Hepatocyte (in vitro differentiated cells): ENCODE measurements at places on chromosomes 7 and 10.
A peak's percentile ranks its signal among the peaks of the same experiment; 100 is the strongest.

GRCh38 chr7:44534087-44534486 is 7.0 kb downstream of the NPC1L1 start:
- no peak for DNase-seq

- no peak for DNase-seq
Observed at GRCh38 chr10:85607043-85607695, 759.4 kb downstream of the GRID1 start.

- DNase-seq = no peak
Observed at GRCh38 chr10:123274306-123275135, 120.3 kb downstream of the BUB3 start.

- no peak for DNase-seq
Observed at GRCh38 chr7:108408296-108408991, 47.8 kb downstream of the NRCAM start.

- no peak for DNase-seq
Observed at GRCh38 chr7:4692055-4692454, 10.0 kb downstream of the FOXK1 start.

- DNase-seq = no peak
Observed at GRCh38 chr10:79246606-79247275, 100.5 kb upstream of the PPIF start.

DNA sequence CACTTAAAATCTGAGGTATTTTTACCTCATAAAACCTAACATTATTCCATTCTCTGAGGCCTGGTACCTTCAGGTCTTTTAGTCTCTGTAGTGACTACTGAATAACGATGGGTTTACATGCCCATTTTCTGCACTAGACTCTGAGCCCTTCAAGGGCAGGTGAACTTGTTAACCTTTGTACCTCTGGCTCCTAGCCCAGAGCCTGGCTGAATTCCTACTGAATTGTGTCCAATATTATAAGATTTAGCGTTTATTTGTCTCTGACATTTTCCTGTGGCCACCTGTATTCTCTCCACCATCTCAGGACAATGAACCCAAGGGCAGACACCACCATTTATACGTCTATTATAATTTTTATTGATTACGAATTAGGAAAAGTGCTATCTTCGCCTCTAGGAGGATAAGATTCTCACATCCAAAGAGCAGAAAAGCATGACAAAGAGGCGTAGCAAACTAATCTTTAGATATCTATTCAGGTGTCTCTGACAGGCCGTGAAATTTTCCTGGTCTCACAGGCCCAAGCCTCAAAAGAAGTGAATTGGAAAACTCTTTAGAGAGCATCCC is 27.9 kb upstream of the HNRNPH3 start:
- no peak for DNase-seq

DNA sequence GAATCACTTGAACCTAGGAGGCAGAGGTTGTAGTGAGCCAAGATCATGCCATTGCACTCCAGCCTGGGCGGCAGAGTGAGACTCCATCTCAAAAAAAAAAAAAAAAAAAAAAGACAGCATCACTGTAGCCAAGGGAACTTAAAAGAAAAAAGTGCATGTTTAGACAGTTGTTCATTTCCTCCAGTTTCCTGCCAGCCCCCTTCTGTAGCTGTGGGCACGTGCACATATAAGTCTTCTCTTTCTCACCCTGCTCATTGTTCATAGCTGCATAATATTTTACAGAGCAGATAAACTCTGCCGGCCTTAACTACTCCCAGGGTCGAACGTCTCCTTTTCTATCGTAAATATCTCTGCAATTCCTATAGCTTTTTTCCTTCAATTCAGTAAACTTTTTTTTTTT is 132.6 kb downstream of the LHPP start:
- no peak for DNase-seq

DNA sequence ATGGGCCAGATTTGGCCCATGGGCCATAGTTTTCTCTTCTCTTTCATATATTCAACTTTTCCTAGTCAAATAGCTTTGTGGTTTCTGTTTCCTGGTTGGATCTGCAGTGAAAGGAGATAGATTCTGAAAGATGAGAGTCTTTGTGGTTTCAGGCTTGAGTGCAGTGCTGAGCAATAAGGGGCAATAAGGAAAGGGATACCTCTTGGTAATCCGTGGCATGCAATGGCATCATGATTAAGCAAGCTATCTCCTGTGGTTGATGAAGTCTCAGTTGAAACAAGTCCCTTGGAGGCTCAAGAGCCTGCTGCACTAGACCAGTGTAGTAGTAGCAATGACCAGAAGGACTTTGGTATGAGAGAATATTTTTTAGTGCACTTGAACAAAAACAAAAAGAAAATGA is 187.7 kb upstream of the CNTNAP2 start:
- DNase-seq = no peak

DNA sequence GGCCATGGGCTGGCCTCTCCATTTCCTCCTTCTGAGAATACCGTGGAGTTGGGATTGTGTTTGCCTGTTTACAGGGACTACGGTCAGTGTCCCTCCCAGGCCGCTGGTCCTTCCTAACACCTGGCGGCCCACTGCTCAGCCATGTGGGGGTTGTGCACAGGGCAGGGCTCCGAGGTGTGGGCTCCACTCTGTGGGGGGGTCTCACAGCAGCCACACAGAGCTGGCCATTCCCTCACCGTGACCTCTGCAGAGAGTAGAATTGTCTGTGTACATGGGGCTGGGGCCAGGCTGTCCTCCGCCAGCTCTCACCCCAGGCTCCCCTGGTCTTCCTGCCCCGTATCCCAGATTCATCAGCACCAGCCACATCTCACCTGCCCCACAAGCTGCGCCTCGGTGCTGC is 60.1 kb downstream of the PTPRN2 start:
- DNase-seq = no peak

GRCh38 chr7:47738563-47739166 is 156.8 kb upstream of the TNS3 start:
- no peak for DNase-seq

DNA sequence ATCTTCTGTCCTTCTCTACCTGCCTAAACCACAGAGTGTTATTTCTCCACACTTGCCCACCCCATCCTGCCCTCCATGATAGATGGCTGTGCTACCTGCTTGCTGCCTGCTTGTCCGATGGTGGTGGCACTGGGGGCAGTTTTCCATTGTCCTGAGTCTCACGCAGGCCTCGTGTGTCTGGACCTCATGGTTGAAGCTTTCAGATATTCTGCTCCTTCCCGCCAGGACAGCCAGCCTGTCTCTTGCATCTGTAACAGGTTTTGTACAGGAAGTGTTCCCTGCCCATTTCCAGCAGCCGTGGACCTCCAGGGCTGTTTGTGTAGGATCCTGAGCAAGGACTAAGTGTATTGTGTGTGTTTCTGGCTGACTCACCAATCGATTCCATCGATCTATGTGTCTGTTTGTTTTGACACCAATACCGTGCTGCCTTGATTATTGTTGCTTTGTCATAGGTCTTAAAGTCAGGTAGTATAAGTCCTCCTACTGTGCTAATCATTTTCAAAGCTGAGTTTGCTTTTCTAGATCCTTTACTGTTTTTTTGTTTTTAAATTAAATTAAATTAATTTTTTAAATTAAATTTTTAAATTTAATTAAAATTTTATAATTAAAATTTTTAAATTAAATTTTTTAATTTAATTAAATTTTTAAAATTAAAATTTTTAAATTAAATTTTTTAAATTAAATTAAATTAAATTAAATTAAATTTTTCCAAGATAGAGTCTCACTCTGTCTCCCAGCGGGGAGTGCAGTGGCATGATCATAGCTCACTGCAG is 8.5 kb downstream of the IL15RA start:
- no peak for DNase-seq

- DNase-seq = no peak
Observed at GRCh38 chr10:90171014-90171722, 469.8 kb downstream of the KIF20B start.

DNA sequence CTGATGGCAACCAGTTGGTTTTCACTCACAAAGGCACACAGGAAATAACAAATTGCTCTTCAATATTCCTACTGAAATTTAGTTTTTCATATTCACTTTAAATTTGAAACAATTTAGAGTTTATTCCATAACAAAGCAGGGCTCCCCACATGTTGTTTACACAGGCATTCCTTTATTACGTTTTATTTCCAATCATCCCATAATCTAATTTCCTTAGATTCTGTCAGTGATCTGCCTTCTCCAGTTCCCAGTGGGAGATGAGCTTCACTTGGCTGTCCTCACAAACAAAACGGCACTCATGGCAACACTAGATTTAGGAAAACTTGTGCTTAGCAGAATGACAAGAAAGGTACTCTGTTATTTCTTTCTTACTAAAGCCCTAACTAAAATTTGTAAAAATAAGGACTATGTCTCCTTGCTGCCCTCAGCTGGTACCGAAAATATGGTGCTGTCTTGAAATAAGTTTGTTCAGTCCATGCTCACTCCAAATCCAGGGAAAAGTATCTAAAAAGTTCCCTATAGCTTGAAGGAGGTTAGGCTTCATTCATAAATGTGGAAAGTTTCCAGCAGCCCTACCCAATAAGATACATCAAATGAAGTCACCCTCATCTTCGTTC is 23.0 kb downstream of the PHYH start:
- DNase-seq = no peak

DNA sequence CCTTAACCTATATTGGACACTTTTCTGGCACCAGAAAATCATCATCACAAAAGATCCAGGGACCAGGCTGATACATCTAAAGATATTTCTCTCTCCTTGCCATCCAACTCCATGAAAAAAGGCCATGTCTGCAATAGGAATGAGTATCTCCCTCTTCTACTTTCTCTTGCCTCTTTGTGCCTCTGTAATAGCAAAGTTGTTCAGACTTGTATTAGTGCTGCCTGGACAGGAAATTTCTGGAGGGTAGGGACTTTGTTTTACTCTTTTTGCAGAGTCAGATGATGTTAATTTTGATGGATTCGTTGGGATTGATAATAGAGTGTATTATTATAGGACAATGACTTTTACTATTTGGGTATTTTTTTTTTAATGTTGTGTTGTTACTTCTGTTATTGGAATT is 376.3 kb downstream of the INHBA start:
- DNase-seq = no peak

DNA sequence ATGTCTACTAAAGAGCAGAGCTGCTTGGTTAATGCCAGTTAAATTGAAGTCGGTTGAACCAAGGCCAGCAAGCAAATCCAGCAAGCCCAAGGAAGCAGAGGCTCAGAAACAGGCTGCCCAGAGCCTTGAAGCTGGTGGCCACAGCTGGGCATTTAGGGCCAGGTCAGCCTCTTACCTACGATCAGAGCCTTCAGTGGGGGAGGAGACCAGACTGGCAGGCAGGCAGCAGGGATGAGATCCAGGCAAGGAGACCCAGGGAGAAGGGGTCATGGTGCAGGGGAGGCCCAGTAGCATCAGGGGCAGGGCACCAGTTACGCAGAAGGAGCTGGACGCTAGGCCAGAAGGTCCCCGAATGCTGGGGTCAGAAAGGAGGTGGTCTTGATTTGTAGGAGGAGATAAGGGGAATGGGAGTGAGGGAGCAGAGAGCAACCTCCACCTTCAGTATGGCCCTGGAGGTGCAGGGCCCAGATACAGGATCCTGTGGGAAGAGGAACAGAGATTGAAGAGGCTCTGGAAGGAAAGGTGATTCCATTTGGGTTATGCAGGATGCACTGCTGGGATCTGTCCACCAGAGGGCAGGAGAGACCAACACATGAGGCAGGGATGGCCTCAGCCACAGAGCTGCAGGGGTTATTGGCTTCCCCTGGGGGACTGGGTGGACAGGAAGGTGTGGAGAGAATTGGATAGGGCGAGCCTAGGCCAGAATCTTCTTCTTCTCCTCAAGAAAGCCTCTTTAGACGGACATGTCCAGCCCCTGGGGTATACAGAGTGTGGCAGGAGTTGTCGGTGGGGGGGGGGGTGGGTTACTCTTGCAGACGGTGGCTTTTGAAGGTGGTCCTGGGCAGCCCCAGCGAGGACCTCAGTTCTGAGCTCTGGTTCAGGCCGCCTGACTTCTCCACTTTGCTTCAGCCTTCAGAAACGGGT is 132.6 kb upstream of the PODXL start:
- DNase-seq = peak; percentile 82

GRCh38 chr7:39394105-39394680 is 172.0 kb upstream of the YAE1 start:
- DNase-seq = no peak

GRCh38 chr10:26792758-26793495 is 67.8 kb downstream of the ABI1 start:
- no peak for DNase-seq

DNA sequence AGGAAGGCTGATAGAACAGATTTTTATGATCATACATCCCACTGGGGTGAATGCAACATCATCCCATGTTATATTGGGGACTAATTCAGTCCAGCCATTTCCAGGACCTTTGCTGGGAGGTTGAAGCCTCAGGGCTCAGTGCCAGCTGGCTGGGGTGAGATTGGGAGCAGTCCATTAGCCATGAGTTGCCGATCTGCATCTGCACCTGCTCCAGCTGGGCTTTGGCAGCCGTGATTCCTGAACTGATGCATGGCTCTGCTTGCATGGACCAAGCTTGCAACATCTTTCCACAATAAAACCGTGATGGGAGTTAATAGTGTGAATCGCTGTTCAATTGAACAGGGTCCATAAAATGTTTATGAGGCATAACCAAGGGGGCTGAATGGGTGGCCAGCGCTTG is 346.9 kb downstream of the TYW1 start:
- DNase-seq = no peak

GRCh38 chr7:54701982-54702381 is 57.0 kb downstream of the SEC61G start:
- no peak for DNase-seq

- DNase-seq = no peak
Observed at GRCh38 chr7:101559586-101559985, 69.5 kb downstream of the MYL10 start.

DNA sequence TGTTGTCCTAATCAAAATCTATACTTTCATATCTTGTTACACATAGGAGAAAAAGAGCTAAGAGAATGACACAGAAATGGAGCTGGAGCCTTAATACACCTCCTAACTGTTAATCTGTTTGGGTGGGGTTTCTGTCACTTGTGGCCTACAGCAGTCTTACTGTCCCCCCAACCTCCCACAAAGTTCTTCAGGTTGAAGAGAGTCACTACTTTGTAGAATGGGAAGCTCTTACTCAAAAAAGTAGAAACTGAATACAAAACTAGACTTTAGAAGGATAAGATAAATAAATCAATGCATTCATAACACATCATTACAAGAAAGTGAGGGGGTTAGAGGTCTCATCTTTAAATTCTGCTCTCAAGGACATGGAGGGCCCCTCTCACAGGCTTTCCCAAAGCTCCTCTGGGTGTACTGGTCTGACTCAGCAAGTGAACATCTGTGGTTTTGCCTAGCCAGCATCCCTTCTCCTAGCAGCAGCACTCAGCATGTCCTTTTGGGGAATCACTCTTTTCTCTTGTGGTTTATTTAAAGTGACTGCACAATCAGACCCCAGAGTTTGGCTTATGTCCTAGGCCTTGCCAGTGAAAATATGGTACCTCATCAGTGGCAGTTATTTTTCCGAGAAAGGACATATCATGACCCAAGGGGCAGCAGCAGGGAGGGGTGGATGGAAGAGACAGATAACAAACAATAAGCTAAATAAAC is 2.0 kb upstream of the BLVRA start:
- DNase-seq = no peak

GRCh38 chr7:142468871-142469665 is 211.2 kb upstream of the PRSS58 start:
- no peak for DNase-seq

- DNase-seq = no peak
Observed at GRCh38 chr7:14690075-14690474, 212.5 kb downstream of the DGKB start.

- no peak for DNase-seq
Observed at GRCh38 chr10:63972949-63973827, 452.0 kb downstream of the REEP3 start.

GRCh38 chr10:14023673-14024328 is 306.9 kb downstream of the FRMD4A start:
- DNase-seq = no peak
